ENCODE measurements at places on chromosomes 12 and 14.

DNA sequence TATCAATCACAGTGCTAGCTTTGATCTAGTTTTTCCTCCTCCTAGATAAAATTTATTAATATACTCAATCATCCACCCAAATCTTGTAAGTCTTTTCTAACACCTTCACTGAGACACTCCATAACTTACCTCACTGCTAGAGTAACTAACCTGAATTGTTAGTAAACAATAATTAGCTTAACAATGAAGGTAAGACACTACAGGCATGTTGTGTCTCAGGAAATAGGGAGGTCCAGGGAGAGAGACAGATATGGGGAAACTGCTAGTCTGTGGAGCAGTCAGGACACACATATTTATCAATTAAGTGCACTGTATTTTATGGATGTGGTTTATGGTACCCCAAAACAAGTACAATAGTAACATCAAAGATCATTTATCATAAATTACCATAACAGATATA lies 94.2 kb upstream of the SSTR1 start:
- DNase-seq: no peak

DNA sequence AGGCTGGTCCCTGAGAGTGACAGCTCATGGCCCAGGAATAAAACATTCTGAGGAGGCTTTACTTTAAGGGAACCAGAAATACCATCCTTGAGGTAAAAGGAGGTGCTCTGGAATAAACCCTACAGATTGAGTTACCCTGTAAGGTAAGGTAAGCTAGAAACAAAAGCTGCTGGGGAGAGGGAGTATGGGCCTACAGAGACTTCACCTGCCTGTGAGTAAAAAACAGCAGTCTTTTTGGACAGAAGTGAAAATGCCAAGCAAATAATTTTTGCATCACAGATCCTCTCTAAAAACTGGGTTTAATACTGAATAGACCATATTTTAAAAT lies 41.2 kb downstream of the CORO1C start:
- no peak for DNase-seq

DNA sequence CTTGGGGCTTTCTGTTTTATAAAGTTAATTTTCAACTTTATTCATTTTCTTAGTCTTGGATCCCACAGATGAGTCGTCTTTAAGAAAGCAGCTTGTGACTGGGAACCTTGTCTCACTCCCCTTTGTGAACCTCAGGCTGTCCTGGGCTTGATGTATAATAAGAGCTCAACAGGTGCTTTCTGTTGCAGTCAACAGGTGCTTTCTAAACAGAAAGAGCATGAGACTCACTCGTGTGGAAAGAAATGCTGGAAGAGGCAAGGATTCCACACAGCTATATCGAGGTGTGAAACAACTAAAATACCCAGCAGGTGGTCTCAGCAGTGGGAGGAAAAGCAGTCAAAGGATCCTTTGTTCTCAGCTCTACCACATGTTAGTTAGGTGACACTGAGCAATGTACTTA lies 398.9 kb downstream of the EGLN3 start:
- no peak for DNase-seq

GRCh38 chr12:4220536-4221257 lies 52.9 kb upstream of the CCND2 start:
- no peak for DNase-seq

DNA sequence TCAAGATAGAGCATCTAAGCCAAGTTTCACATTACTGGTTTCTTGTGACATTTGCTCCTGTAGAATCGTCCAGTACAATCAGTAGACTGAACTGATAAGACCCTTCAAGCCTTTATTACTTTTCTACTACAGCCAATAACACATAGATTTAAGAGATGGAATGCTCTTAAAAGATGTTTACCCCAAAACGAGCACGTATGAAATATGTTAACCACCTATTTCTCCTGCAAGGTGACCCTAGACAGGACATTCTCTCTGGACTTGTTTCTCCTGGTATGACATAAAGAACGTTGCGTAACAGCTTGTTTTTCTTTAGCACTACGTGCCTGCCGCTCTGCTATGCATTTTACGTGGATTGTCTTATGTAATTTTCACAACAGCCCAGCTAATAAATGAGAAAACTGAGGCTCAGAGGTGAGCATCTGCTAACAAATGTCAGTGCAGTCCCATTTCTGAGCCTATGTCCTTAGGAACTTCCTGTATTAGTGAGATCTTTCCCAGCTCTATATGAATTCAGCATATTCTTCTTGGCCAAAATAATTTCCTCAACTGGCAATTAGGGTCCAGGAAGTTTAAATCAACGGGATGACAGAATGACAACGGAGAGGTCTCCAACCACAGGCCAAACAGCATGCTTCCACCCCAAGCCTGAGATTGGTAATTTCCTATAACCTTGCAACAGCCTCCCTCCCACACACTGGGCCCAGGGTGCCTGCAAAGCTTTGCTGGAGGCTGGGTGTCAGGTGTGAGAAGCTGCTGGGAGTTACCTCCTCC lies 3.7 kb downstream of the NFKBIA start:
- peak; percentile 57 for DNase-seq

GRCh38 chr12:19614601-19615383 lies 175.5 kb downstream of the AEBP2 start:
- no peak for DNase-seq

GRCh38 chr12:42270596-42270995 lies 32.5 kb upstream of the YAF2 start:
- no peak for DNase-seq

All from CD4-positive, alpha-beta T cell treated with Interleukin-1 beta for 1 hour (primary cell).